Stimulated activated CD8-positive, alpha-beta memory T cell treated with anti-CD3 and anti-CD28 coated beads, Interleukin-12 subunit alpha, Interleukin-12 subunit beta, amount 100 ng/mL, for 4 hours (primary cell): ENCODE measurements at places on chromosomes 4 and X.

- DNase-seq: no peak
Measured at GRCh38 chrX:77422891-77423648, 24.1 kb upstream of the FGF16 start.

DNA sequence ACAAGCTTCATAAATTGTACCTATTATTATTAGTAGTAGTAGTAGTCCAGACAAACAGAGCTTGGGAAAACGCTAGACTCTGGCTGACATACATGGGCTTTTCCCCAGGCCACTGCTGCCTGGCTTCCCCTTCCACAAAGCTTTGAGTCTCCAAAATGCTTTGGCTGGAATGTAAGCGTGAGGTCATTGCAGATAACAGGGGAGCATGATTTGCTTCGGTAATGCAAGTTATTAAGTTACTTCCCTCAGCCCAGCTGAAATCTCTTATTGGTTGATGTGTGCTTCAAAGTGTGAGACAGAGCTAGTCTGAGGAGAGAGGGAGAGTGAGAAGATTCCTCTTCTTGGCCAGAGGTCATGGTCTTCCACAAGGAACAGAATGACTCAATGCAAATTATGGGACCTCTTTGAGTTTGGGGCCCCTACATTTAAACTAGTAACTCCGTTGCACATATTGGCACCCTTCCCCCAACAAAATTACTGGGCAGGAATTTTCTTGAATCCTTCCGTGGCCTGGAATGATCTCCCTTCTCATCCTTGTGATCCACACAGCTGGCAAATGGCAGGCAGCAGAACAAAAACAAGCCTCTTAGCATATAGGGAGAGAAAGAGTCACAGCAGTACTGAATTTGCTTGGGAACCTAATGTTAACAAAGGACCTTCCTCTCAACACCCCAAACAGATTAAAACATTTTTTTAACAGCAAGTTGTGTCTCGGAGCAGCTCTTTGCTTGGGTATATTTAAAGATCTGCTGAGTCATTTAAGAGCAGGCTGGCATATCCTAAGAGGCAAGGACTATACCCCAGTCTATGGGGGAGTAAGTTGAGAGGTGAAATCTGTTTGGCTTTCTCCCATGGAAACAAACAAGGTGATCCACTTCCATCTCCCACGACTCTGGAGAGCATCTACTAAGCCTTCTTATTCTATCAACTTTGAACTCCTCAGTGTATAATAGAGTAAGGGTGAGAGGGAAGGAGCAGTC, 19.9 kb downstream of the AR start:
- DNase-seq: no peak

DNA sequence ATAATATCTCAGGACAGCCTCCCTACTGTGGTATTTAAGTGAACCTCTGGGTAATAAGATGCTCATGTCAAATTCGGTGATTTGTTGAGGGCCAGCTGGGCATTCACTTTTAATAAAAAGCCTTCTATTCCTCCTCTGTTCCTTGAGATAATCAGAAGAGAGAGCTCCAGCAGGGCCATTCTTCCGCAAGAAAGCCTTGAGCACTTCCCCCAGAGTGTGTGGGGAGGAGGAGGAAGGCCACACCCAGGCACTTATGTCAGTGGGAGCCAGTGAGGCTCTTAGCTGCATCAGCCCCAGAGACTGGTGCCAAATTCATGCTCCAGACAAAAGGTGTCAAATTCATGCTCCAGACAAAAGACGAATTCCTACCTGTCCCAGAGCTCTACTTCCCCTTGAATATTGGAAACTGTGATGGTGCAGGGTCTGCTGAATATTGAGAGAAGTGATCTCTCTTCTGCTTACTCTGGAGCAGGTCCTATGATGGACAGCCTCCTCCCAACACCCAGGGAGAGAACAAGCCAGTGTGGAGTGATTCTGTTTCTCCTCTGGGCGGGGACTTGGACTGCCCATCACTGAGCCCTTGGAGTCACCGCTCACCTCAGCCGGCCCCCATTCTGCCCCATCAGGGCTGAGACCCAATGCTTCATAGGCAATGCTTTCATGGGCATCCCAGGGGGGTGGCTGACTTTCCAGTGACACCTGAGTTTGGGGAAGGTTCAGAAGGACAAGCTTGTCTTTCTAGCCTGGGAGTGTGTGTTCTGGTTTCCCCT, 68.1 kb downstream of the FHDC1 start:
- no peak for DNase-seq

- no peak for DNase-seq
Measured at GRCh38 chrX:313546-313945, 5.0 kb downstream of the GTPBP6 start.

DNA sequence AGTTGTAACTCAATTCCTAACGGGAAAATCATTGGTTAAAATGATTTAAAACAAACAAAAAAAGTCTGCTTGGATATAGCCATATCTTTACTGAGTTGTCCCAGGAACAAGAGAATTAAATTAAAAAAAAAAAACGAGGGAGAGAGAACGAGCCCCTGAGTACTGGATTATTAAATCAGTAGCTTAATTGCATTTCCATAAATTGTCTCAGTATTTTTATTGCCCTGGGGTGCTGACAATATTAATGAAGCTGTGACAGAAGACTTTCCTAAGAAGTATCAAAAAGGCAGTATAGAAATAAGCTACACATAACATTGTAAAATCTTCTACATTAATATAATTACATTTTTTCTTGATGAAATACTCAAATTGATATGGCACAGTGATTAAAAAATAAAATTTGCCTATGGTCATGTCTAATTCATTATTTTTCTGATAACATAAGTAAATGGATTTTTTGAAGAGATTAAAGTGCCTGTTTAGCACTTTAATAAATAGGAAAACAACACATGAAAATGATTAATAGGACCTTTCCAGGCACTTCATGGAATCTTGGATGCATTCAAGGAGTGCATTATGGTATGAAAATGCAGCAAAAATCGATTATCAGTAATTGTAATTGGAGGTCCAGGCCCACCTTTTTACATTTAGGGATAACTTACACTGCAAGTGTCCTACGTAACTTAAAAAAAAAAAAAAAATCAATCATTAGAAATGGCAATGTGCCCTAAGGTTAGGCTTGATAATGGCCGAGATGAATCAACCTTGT, 2233.4 kb downstream of the ARAP2 start:
- no peak for DNase-seq

DNA sequence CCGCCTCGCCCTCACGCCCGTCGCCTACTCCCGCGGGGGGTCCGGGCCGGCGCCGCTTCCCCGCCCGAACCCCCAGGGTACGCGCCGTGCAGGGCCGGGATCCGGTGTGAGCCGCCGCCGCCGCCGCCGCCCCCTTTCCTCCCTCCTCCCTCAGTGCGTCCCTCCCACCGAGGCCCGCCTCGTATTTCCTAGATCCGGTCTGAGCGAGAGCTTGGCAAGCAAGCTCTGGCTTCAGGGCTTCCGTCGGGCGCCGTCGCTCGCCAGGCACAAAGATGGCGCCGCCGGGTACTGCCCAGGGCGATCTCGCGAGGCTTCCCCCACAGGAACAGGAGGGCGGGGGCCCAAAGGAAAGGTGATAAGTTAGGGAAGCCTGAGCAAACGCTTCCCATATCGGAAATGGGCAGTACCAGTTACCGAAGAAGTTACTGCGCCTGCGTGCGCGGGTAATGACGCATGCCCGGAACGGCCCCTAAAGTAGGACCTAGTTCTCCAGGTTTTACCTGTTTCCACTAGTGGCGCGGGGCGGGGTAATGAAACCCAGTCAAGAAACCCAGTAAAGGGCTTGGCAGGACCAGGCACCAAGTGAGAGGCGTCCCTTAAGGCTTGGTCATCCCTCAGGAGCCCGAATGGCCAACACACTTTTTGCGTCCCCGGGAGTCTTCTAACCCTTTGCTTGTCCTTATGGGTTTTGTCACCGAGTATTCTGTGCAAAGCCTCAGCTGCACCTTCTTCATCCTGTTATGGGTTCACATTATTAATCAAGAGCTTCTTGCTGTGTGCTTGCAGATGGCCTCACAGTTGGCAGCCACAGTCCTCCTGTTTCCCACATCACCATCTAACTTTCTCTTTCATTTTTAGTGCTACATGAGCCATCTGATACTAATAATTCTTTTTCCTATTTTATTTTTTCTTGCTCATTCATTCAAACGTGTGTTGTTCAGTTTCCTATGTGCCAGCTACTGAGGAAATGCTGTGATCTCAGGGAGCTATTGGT, at the start of gene TAB3:
Gene TAB3, minus strand, starts transcription at position 108 of the 994 bp plus-strand sequence. CDS start 29,666 bp downstream, outside the sequence.
- DNase-seq: peak; percentile 80

- no peak for DNase-seq
Measured at GRCh38 chr4:53508446-53508845, 82.8 kb downstream of the LNX1 start.

GRCh38 chr4:54032558-54033135, 31.8 kb downstream of the CHIC2 start:
- no peak for DNase-seq

- no peak for DNase-seq
Measured at GRCh38 chrX:72128881-72129280, 2.8 kb downstream of the RTL5 start.

DNA sequence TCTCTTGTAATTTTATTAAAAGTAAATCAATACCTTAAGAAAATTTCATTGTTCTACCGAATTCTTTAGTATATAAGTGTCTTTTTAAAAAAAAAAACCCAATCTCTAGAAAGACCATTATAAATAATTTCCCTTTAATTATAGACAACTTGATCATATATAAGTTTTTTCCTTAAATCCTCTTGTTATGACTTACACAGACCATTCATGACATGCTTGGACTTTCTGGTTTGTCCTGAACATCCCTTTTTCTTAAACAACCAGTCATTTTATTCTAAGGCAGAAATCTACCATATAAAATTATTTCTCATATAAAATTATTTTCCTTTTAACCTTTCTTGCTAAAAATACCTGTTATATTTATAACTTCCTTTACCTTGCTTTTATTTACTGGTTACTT, 15.4 kb upstream of the FHDC1 start:
- no peak for DNase-seq

DNA sequence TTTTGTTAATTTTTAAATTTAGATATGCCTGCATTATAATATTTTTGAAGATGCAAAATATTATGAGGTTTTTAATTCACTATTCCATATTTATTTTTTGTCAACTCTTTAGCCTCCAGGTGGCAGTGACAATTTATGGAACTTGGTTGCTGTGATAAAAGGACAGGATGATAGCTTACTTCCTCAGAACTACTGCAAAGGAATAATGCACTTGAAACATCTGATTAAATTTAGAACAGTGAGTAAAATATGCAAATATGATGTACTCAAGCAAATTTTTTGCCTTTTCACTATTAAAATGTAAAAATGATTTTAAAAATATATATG, 45.1 kb downstream of the SPATA4 start:
- no peak for DNase-seq

GRCh38 chr4:3269105-3269927, 20.4 kb downstream of the MSANTD1 start:
- DNase-seq: no peak

DNA sequence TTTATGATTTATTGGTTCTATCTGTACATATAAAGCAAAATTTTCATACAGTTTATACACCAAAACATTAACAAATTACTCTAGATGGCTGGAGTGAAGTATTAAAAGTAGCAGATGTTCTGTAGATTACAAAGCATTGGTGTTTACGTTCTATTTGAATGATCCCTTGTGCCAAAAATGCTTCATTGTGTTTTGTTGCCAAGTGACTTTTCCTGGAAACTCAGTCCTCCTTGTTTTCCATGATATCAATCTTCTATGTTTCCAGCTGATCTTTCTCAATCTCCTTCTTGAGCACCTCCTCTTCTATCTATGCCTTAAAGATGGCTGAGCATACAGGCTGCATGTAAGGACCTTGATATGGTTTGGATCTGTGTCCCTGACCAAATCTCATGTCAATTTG, 263.6 kb upstream of the CTSO start:
- DNase-seq: no peak

DNA sequence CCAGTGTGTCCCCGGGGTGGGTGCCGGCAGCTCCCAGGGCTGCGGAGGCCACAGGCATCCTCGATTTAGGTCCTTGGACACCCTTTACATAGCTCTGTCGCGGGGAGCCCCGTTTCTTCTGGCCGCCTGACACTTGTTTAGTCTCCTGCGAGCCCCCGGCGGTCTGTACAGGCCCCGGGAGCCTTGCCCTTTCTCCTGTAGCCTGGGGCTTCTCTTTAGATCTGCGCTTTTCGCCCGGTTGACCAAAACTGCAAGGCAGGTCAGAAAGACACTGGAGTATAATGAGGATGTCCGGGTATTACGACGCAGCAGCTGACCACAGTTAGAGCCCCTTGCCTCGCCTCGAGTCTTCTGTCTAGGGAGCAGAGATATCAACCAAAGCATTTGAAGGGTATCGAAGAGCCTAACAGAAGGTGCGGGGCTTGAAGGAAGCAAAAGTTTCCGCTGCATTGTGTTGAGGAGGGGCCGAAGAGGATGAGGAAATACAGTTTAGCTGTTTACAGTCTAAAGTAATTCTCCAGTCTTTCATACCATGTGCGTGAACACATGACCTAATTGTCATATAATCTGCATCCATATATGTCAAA, 479 bp downstream of the BRCC3 start:
- DNase-seq: no peak
